ENCODE measurements at places on chromosomes 2 and 18. TPM values are rescaled to one million over a fixed set of nuclear protein-coding genes. Genes with fewer than 3 reads are reported as not detected.

DNA sequence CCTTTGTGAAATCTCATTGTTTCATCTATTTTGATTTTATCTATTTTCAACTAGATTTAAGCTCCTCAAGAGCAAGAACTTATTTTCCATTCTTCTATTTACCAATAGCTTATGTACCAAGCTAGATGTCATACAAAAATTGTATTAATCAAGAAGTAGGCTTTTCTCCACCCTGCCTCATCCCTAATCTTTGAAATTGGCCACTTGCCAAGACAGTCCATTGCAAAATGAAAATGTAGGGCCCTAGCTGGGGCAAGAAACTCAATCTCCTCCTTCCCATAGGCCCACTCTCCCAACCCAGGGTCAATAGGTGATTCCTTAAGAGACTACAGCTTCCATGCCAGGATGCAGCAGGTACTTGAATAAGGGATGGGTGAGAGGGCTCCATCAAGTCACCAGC is 39.3 kb upstream of the STPG4 start:
- no peak for DNase-seq

DNA sequence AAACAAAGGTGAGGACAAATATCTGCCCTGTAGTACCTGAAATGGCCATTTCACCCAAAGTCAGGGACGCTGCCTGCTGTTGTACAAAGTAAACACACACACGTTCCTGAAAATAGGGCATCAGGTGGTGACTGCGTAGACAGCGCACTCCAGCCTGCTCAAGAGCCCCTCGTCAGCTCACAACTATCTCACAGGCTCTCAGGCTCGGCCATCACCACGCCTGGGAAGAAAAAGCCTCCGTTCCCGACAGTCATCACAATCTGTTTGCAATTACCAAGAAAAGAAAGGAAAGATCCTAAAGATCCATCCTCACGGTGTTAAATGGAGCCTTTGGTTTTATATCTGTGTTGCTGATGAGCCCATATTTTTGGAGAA is 230.2 kb downstream of the ZNF516 start:
- DNase-seq, result no peak

DNA sequence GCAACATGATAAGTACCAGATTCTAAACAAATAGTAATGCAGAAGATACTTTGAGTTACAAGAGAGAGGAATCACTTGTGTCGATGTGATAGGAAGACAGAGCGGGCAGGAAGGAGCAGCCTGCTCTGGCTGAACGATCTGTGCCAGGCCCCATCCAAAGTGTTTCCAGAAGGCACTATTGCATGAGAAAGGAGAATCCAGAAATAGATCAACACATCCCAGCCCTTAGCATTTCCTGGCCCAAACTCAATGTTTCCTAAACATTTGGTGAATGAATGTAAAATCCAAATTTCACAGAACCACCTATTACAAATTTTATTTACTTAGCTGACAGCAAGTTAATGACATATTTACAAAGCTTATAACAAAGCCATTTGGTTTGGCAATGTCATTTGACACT is 257.2 kb downstream of the TXNL1 start:
- no peak for DNase-seq

The TUBB8B gene
- 0.96 TPM for polyA plus RNA-seq

The LDAH gene
- polyA plus RNA-seq, result 25.0 TPM

The CXCR1 gene
- polyA plus RNA-seq, result 0.08 TPM
